ENCODE measurements at places on chromosomes 4 and X. TPM values are rescaled to one million over a fixed set of nuclear protein-coding genes. Genes with fewer than 3 reads are reported as not detected.

CCDC120 gene
- 4.1 TPM for total RNA-seq

- no peaks in the 10 kb centered on the region for H3K27me3 ChIP-seq
- H3K36me3 ChIP-seq: no peaks in the 10 kb centered on the region
- H3K4me1 ChIP-seq: no peaks in the 10 kb centered on the region
Measured at GRCh38 chrX:119729408-119730201, 28.8 kb upstream of the SOWAHD start.

CACNA1F gene
- 0.59 TPM for total RNA-seq

FRG1 gene
- total RNA-seq: 67.0 TPM

DNA sequence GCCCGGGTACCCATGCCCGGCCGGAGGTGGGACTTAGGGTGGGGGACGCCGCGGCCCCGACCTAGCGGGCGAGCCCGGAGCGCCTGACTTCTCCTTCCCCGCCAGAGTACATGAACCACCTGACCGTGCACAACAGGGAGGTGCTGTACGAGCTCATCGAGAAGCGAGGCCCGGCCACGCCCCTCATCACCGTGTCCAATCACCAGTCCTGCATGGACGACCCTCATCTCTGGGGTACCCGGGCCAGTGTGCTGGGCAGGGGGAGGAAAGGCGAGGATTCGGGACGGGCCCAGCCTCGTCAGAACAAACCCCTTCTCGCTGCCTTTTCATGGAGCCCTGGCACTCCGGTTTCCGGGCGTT lies 622 bp downstream of the TAFAZZIN start:
- peak overlapping the region; percentile 89 for H3K4me3 ChIP-seq
- DNase-seq: peak; percentile 42
- no peaks in the 10 kb centered on the region for H3K36me3 ChIP-seq

All from tibial nerve (tissue), 4 donors.